ENCODE measurements at places on chromosomes 7 and 10. TPM values are rescaled to one million over a fixed set of nuclear protein-coding genes. Genes with fewer than 3 reads are reported as not detected.

Gene NFE2L3
- 4.8 TPM for total RNA-seq

Gene KBTBD2
- total RNA-seq = 45.6 TPM

GRCh38 chr7:42227021-42227420, 10.0 kb downstream of the GLI3 start:
- DNase-seq = no peak

DNA sequence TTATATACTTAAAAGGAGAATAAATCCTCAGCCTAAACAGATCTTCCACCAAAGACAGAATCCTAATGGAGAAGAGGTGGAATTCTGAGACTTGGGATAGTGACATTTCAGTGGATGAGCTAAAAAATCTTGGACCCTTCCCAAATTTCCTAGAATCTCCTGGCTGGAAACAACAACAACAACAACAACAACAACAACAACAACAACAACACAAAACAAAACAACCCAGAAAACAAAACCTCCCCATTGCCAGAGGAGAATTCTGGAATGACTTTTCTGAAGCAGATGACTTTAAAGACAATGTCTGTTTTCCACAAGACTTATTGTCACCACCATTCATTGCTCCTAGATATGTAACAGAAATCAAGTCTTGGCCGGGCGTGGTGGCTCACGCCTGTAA, 322.1 kb downstream of the ARL4A start:
- no peak for DNase-seq

GRCh38 chr7:27254625-27255024, 12.0 kb downstream of the EVX1 start:
- no peak for DNase-seq

DNA sequence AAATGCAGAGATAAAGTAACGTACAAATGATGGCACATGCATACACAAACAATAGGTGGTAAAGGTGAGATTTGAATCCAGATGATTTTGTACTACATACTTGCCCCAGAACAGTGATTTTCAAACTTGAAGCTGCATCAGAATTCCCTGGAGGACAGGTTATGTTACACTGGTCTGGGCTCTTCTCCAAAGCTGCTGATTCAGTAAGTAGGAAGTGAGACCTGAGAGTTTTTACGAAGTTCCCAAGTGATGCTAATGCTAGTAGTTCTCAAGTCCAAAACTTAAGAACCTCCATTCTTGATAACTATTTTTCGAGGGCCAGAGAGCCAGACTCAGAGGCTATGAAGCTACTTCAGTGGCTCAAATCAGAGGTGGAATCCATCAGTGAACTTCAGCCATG, 159.0 kb upstream of the POM121L12 start:
- no peak for DNase-seq

DNA sequence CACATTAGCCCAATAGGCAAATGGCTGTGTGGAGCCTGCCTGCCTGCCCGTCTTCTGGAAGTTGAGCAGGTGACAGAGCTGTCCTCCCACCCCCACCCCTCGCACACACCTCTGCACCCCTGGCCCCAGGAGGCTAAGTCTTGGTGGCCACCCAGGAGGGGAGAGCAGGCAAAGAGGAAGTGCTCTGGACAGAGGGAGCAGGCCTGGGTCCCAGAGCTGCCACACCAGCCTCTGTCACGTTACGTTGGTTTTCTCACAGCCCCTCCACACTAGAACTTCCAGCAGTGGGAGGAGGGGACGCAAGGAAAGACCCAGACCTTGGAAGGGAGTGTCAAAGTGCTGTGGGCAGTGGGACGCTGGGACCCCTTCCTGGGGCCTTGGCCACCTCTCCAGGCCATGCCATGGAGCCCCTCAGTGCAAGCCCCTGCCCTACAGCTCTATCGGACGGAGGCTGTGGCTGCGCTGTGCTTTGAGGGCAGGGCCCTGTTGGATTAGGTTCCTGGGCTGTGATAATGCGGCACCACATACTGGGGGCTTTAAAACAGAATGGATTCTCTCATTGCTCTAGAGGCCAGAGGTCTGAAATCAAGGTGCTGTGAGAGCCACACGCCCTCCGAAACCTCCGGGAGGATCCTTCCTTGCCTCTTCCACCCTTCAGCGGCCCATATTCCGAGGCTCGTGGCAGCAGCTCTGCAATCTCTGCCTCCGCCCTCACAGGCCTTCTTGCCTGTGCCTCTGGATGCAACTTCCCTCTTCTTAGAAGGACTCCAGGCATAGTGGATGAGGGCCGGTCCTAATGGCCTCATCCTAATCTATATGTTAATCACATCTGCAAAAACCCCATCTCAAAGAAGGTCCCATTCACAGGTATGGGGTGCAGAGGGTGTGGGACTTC, 9.9 kb downstream of the PRKAG2 start:
- DNase-seq = no peak

Gene AGAP9
- total RNA-seq = 1.3 TPM

- no peak for DNase-seq
Measured at GRCh38 chr10:54903745-54904144, 102.7 kb upstream of the PCDH15 start.

DNA sequence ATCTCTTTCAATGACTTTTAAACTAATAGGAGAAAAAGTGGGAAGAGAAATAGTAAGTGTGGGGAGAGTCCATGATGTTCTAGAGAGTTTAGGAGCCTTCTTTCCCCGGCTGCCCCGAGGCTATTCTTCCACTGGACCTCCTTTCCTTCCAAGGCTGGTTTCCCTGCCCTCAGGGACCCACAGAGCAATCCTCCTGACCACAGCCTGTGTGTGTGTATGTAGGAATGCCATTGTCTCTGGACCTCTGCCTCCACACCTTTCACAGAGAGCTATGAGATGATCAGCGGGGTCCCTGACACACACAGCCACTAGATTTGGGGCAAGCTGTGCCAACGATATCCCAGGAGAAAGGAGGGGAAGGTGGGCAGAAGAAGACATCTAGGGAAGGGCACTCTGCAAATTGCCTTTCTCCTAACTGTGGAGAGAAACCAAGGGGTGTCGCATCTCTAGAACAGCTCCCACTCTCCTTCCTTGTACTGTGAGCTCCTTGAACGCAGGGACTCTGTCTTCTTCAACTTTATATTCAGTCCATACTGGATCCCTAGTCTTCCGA, 13.3 kb upstream of the CHCHD3 start:
- no peak for DNase-seq
